Omental fat pad (tissue), 4 donors: ENCODE measurements at places on chromosomes 6 and 20.

DNA sequence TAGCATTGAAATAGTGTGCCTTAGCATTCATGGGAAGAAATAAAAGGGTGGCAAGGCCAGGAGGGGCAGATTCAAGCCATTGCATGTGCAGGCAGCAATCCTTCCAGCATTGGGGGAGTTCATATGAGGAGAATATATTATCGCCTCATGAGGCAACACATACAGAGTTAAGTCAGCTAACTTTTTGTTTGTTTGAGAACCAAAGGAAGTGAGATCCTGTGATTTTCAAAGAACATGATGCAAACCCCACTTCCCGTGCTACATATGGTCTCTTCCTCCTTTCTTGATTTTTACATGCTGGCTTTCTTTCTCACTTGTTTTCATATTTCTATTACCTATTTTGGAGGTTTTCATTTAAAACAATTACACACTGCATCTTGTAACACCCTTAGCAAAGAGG, 579.7 kb upstream of the ARID1B start:
- DNase-seq = no peak

- DNase-seq = no peak
Observed at GRCh38 chr6:137056121-137056880, 11.5 kb upstream of the IL20RA start.

GRCh38 chr6:26200918-26201721, 113.9 kb downstream of the HFE start:
- no peak for DNase-seq

DNA sequence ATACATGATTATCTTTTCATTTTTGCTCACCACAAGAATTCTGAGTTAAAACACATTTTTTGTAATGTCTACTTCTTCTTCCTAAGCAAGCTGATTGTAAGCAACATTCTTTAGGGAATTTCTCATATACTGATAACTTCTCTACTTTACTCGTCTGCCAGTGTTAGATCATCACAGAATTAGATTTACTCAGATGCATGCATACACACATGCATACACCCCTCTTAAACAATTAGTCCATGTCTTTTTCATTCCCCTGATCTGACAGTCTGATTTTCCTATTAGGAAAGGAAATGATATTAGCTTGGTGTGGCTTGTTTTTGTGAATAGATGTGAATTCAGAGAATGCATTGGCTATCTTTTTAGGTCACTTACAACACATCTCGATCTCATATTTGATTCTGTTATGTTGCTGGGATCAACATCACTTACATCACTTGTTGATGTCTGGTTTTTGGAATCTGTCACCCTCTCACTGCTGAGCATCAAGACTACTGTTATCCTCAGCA, 91.4 kb downstream of the FIG4 start:
- DNase-seq = no peak

DNA sequence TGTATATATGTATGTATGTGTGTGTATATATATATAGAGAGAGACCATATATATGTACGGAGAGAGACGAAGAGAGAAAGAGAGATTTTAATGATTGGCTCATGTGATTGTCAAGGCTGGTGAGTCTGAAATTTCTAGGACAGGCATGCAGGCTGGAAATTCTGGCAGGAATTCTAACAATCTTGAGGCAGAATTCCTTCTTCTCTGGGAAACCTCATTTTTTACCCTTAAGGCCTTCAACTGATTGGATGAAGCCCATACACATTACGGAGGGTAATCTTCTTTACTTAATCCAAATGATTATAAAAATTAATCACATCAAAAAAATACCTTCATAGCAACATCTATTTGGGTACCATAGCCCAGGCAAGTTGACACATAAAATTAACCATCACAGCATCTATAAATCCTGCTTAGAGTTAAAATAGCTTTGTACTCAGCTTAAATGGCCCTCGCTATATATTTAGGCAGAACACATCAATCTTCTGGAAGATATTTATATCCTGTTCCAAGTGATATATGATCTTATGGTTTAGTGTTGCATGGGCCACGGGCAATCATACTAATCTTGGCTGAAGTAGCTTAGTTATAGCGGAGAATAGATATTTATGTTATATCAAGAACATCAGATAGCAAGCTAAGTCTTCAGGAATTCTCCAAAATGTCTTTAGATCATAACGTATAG, 36.6 kb downstream of the ABRACL start:
- no peak for DNase-seq

DNA sequence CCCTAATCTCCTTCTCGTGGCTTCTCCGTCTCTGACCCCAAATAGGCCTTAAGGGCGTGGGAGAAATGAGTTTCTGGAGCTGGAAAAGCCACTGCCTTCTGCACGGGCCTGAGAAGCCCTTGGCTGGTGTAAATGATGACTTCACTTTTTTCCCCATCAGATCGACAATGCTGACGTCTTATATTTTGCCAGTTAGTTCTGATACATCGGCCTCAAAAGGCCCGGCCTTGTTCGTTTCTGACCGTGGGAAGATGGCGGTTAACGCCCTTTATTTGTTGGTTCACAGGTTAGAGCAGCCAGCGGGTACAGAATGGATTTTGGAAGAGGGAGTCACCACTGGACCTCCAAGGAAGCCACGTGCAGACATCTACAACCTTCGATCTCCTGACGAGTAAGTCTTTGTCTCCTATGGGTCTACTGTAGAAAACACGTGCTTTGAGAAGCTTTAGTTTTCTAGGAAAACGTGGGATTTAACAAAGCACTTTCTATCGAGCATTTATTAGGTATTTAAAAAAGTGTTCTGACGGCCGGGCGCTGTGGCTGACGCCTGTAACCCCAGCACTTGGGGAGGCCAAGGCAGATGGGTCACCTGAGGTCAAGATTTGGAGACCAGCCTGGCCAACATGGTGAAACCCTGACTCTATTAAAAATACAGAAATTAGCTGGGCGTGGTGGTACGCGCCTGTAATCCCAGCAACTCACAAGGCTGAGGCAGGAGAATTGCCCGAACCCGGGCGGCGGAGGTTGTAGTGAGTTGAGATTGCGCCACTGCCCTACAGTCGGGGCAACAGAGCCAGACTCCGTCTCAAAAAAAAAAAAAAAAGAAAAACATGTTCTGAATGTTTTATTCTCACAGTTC, 1.2 kb upstream of the ZNFX1 start:
- DNase-seq = no peak

DNA sequence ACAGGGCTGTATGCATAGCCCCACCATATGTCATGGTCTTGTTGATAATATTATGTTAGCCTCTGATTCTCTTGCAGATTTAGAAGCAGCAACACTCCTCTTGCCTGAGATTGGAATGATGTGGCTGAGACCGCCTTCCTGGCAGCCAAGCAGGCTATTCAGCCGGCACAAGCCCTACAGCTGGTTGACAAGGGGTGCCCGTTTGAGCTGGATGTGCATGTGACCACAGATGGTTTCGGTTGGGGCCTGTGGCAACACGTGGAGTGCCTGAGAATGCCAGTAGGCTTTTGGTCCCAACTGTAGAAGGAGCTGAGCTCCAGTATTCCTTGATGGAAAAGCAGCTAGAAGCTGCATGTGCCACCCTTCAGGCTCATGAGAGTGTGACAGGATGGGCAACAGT, 303.6 kb upstream of the POU3F2 start:
- no peak for DNase-seq

- no peak for DNase-seq
Observed at GRCh38 chr6:169985121-169986015, 233.9 kb downstream of the ERMARD start.

GRCh38 chr6:159473475-159474263, 219.4 kb downstream of the SOD2 start:
- DNase-seq = no peak

GRCh38 chr6:70281923-70282311, 21.0 kb downstream of the COL9A1 start:
- DNase-seq = no peak

GRCh38 chr6:19753826-19754225, 83.3 kb upstream of the ID4 start:
- DNase-seq = no peak

DNA sequence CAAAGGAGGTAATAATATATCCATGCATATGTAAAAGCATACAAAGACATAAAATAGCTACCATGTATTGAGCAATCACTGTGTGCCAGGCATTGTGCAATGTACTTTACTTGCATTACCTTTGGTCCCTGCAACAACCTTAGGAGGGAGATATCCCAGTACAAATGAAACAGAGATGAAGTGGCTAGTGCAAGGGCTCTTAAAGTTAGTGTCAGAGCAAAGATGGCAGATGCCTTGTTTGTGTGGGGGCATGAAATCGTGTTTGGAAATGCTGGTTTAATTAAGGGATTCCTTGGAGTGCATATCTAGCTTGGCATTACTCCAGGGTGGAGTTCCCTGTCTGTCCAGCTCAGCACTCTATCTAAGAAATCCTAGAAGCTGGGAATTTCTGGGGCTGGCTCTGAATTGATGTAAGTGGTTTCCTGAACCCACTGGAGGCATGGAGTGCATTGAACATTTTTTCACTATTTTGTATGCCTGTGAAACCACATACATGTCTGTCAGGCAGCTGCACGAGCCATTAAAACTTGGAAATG, 9.8 kb downstream of the PAQR8 start:
- DNase-seq = no peak

GRCh38 chr6:135419162-135419561, 78.4 kb downstream of the AHI1 start:
- no peak for DNase-seq

- no peak for DNase-seq
Observed at GRCh38 chr6:159104163-159104925, 59.6 kb upstream of the TAGAP start.
